ENCODE measurements at places on chromosomes 1 and 21.

DNA sequence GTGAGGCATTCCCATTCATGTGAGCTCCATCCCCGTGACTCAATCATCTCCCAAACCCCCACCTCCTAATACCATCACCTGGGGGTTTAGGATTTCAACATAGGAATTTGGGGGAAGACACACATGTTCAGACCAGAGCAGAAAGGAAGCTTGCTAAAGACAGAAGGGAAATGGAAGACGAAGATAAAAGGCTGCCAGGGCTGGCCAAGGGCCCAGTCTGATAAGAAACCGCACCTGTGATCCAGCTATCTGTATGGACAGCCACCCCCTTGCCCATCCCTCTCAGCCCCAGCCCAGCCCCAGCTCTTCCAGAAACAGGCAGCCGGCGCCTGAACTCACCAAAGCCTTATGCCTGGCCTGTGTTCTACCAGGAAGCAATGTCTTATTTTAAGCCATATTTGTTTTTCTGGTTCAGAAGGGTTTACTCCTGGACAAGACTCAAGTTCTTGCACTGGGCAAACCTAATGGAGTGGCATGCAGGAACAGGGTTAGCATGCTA lies 198.4 kb upstream of the VAMP3 start:
- no peak for DNase-seq

DNA sequence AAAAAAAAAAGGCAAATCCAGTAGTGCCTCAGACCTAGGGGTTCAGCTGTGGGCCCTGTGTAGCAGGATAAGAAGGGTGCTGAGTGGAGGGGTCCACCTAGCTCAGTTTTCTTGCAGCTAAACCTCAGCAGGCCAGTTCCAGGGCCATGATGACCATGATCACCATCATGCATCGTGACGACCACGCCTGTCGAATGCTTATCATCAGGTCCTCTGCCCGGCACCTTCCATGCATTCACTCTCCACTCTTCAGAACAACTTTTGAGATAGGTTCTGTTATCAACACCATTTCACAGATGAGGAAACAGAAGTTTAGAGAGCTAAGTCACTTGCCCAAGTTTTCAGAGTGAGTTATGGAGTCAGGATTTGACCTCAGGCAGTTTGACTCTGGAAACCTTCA lies 54.9 kb downstream of the ACBD3 start:
- no peak for DNase-seq

DNA sequence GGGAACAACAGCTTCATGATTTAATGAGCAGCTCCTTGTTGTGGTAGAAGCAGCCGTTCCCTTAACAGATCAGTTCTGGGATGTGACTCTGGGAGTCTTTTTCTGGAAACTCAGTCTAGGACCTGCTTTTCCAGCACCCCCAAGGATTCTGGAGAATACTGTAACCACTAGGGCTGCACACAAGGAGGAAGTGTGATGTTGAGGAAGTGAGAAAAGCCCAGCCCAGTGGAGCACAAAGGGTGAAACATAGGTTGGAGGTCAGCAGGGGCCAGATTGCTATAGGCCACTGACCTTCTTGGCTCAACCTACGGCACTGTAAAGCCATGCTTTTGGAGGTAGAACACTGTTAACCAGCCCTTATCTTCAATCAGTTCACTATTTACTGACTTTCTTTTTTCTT lies 10.1 kb upstream of the PLA2G5 start:
- DNase-seq, result no peak

DNA sequence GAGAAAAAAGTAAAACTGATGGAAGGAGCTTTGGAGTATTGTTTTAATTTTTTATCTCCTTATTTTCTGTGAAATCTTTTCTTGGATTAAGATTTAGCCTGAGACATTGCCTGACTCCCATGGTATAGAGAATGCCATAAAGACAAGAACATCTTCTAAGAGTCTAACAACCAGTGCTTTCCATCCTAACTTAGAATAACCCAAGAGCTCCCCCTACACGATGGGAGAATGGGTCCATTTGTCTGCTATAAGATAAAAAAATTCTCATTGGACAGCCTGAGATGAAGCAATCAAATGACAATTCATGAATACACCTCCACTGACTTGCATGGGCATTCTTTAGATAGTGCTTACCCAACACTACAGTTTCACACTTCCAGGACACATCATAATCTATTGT lies 478.1 kb downstream of the TTLL7 start:
- DNase-seq, result no peak

DNA sequence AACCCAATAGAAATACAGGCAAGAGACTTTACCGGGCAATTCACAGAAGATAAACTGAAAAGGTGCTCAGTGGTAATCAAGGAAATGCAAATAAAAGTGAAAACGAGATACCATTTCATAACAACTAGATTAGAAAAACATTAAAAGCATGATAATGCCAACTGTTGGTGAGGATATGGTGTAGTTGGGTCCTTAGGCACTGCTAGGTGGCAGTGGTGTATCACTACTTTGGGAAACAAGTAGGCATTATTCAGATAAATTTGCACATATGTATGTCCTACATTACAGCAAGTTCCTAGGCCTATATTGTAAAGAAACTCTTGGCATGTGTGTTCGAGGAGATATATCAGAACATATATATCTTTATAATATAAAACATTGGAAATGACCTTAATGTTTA lies 31.0 kb downstream of the AZIN2 start:
- DNase-seq, result no peak

Measured in stimulated activated CD8-positive, alpha-beta memory T cell treated with anti-CD3 and anti-CD28 coated beads, Interleukin-15, amount 100 ng/mL, for 4 hours (primary cell).